ENCODE measurements at places on chromosomes 16 and 17.
A peak's percentile ranks its signal among the peaks of the same experiment; 100 is the strongest.

DNA sequence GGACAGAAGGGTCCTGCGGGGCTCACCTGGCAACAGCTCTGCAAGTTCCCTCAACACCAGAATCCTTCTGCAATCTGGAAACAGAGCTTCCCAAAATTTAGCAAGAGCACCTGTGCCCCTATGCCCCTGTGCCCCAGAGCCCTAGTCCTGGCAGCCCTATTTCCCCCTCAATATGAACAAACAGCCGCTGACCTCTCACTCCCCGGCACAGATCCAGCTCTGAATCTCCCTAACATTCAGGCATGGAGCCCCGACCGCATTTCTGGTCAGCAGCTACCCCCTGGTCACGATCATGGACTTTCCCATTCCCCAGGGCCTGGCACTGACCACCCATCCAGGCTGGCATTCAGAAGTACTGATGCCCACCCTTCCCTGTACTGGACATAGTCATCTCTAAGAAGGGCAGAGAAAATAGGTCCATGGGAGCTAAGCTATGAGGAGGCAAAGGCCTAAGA, 110.8 kb upstream of the SMURF2 start:
- DNase-seq, result no peak

- DNase-seq, result no peak
These were observed 31.5 kb downstream of the NF1 start for GRCh38 chr17:31126318-31126717.

GRCh38 chr17:56038131-56038530, 115.1 kb upstream of the ANKFN1 start:
- no peak for DNase-seq

GRCh38 chr17:16516594-16517051, 24.6 kb upstream of the LRRC75A start:
- peak; percentile 73 for DNase-seq

- no peak for DNase-seq
These were observed 18.2 kb upstream of the HLF start for GRCh38 chr17:55246583-55246982.

DNA sequence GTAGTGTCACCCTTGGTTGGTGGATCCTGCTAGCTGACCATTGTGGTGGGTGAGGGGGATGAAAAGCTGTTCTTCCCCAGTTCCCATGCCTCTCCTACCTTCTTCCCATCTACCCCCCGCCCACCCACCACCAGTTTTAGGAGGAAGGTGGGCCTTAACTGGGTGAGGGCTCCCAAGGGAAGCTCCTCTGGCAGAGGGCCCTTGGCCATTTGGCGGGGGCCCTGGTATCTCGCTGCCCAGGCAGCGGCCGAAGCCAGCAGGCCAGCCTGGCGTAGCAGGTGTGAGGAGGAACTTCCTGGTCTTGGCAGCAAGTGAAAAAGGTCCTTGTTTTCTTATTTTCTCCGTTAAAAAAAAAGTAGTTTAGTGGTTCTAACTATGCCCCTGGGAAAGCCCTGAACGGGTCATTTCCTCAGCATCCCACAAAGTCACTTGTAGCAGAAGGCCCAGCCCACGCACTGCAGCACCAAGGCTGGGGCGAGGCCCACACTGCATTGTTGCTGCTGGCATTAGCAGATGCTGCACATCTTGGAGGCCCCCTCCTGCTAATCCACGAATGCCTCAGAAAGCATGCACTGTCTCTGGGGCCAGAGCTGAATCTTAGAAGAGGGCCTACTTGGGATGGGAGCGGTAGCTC, 72.5 kb downstream of the MPRIP start:
- peak; percentile 25 for DNase-seq

DNA sequence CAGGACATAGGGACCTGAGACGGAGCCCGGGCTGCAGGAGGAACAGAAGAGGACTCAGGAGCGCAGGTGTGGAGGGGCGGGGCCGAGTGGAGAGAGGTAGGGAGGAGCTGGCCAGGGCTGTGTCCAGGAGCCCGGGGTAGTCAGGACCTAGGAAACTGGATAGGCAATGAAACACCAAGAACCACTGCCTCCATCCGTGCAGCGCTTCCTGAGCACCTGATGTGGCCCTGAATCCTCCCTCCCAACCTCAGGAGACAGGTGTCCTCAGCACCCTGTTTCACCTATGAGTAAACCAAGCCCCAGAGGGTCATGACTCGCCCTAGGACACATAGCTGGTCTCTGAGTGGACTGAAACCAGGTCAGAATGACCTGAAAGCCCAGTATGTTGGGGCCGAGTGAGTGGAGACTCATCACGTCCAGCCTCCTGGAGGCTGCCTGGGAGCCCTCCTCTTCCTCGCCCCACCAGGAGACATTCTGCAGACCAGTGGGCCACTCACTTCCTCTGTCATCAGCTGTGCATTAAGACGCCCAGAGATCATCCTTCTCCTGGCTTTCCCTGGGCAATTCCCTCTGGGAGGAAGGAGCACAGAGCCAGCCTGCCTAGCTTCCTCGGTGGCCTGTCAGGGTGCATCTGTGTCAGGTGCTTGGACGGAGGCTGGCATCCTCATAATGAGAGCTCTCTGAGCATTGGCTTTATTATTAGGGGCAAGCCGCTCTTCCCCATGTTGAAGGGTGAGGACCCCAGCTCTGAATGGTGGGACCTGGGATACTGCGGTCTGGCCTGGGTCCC, 72.8 kb downstream of the SCNN1B start:
- peak; percentile 64 for DNase-seq

GRCh38 chr16:12184419-12184917, 207.9 kb downstream of the SNX29 start:
- peak; percentile 54 for DNase-seq

DNA sequence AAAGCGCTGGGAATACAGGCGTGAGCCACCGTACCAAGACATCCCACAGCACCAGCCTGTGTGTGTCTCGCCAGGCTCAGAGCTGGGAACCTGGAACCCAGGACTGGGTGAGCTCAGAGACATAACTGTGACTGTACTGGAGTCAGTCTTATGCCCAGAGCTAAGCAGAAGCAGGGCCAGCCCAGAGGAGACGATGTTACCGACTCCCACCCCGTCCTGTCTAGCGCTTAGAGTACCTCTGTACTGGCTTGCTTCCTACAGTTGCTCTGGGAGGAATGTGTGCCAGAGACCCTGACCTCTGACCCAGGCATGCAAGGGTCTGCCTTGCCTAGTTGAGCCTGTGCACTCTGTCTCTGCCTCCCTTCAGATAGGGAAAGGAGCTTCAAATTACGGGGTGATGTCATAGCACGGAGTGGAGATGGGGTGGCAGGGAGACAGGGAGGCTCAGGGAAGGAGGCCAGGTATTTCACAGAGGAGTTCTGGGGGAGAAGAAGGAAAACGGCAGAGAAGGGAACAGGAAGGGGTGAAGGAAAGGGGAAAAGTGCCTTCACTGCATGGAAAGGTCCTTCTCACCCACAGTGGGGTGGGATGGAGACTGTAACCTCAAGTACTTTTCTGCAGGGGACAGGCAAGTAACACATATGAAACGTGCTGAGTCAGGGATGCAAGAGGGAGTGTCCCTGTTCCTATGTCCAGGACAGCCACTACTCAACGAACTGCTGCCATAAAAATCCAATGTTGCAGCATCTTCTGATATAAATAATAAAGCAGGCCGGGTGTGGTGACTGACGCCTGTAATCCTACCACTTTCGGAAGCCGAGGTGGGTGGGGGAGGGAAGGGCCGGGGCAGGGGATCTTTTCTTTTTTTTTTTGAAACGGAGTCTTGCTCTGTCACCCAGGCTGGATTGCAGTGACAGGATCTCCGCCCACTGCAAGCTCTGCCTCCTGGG, 5.8 kb upstream of the ARMC5 start:
- DNase-seq, result peak; percentile 59

- no peak for DNase-seq
These were observed 10.6 kb downstream of the C16orf89 start for GRCh38 chr16:5054876-5055865.
